ENCODE measurements at places on chromosomes 7 and 10.

- DNase-seq: no peak
Measured at GRCh38 chr7:1197997-1198625, 34.6 kb upstream of the UNCX start.

- DNase-seq: no peak
Measured at GRCh38 chr7:121202125-121202524, 126.7 kb upstream of the WNT16 start.

DNA sequence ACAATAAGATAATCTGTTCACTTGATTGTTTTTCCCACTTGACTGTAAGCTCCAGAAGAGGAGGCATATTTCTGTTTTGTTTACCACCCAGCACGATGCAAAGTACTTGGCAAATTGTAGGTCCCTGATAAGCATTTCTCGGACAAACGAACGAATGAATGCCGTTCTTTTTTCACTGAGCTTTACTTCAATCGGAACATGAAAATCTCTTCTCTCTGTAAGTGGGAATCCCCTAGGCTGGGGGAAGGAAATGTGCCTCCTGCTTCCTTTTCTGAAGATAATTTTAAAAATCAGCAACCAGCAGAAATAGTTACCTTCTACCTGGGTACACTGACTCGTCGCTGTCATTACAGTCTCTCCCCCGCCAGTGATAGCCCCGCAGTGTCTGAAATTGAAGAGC is 102.9 kb downstream of the AOAH start:
- no peak for DNase-seq

DNA sequence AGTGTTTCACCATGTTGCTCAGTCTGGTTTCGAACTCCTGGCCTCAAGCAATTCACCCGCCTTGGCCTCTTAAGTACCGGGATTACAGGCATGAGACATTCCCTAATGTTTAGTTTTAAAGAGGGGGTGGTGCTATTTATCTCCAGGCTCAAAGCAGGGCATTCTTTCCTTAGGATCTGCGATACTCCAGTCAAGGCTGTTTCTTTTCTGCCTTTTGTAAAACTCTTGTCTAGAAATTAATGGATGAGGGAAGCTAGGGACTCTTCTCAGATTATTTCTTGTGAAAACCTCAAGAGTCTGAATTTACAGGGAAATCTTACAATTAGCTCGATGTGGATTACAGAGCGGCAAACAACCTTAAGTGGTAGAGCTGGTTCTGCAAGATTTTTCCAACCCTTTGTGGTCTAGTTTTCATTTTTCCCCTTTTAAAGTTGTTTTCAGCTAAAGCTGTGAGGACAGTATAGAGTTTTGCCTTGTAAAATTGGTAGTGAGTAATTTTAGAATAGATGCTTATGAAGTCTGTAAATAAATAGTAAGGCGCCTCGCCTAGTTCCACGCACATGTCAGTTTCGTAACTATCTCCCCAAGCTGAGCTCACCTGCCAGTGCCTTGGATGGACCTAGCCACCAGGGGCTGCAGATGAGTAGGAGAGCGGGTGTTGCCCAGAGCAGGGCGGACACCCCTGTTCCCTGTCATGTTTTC is 53.1 kb downstream of the CUX1 start:
- DNase-seq: no peak

DNA sequence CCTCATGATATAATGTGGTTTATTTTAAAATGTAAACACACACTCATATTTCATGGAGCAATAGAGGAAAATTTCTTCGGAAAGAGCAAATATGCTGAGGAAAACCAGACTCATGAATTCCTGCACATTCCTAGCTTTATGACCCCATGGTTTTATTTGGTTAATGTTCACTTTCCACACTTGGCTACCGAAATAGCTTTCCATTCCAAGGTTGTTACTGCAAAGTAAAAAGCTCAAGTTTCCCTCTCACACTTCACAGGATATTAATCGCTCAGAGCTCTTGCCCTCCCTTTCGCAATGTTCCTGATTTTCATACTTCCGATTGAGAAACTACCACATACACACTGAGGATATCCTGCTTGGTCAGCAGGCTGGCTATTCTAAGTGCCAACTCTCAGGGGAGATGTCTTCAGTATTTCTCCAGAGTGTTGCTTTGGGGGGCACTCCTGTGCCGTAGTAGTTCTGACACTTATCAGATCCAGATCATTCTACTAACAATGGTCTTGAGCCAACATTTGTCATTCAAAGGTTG is 77.5 kb upstream of the STEAP1B start:
- DNase-seq: no peak
